ENCODE measurements at places on chromosomes 13 and 19.

- no peak for DNase-seq
Observed at GRCh38 chr13:44622261-44622660, 46.1 kb upstream of the TSC22D1 start.

- no peak for DNase-seq
Observed at GRCh38 chr13:59330764-59331163, 833.0 kb downstream of the DIAPH3 start.

GRCh38 chr19:42324655-42325307 lies 654 bp upstream of the MEGF8 start:
- no peak for DNase-seq

DNA sequence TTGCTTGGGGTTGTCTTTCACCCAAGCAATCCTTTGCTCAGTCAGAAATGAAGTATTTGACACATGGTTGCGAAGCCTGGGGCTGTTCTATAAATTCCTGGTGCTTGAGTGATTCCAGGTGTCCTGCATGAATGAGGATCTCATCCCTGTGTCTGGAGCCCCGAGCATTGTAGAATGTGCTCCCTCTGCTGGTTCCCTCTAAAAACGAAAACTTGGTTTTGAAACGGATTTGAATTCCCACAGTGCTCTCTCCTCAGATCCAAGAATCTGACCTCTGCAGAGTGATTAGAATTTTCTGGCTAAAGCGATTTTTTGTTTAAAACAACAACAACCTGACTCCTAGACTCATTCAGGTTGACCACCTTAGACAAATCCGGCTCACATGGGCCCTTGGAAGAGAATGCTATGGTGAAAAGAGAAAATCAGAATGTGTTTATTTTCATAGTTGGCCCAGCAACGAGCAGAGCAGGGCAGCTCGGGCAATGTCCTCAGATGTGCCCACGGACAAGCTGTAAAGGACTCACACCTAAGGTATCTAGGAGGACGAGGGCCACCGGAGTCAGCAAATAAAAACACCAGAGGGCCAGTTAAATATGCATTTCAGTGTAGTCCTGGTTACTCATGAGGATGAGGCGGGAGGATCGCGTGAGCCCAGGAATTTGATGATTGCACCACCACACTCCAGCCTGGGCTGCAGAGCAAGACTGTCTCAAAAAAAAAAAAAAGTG lies 8.7 kb upstream of the ATP12A start:
- DNase-seq, result no peak

DNA sequence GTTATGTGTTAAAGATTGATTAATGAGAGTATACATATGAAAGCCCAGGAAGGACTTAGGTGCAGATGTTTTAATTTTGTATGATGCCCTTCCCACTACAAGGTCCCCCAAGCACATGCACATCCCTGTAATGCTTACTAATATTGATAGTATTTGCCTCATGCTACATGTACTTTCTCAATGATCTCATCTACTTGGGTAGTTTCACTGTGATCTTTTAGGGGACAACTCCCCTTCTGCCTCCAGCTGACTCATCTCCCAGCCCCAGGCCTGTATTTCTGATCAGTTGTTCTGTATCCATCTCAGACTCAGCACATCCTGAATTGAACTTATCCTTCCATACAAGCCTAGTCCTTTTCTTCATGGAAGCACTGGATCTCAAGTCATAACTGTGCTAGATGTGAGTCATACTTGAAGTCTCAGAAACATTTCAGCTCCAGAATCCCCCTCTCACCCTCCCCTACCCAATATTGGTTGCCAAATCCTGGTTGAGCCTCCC lies 49.4 kb upstream of the INTS6 start:
- no peak for DNase-seq

DNA sequence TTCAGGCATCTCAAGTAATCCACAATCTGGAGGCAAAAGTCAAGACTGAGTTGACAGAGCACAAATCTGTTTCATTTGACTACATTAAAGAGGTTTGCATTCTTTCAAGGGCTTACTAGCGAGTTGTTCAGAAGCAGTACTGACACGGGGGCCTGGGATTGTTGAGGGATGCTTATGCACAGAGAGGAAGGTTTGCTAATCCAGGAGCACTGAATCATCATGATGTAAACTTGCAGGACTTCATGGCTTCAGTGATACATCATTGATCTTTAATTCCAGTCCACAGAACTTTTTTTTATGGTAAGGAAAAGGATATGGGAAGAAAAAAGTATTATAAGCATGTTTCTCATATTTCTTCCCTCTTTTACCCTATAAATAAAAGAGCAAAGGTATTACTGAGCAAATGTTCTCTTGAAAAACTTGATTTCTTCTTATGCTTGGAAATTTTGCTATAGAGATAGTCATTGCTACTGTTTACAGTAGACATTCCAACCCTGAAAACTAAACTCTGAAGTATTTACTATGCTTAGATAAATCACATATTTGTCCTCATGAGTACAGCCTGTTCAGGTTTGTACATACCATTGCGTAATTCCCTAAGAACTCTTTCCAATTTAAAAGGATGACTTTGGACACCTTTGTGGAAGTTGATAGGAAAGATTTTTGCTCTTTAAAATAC lies 65.8 kb upstream of the KPNA3 start:
- no peak for DNase-seq

- no peak for DNase-seq
Observed at GRCh38 chr19:1018393-1018792, 2.5 kb downstream of the TMEM259 start.

GRCh38 chr19:39174558-39175544 lies 21.9 kb upstream of the NCCRP1 start:
- no peak for DNase-seq

GRCh38 chr13:50144246-50145160 lies 129.3 kb downstream of the KCNRG start:
- DNase-seq, result no peak

- DNase-seq, result no peak
Observed at GRCh38 chr19:44525721-44526430, 3.6 kb downstream of the CEACAM20 start.

GRCh38 chr19:5805462-5806132 lies 730 bp downstream of the NRTN start:
- DNase-seq, result no peak

GRCh38 chr13:73816702-73817101 lies 317.5 kb downstream of the KLF12 start:
- no peak for DNase-seq

DNA sequence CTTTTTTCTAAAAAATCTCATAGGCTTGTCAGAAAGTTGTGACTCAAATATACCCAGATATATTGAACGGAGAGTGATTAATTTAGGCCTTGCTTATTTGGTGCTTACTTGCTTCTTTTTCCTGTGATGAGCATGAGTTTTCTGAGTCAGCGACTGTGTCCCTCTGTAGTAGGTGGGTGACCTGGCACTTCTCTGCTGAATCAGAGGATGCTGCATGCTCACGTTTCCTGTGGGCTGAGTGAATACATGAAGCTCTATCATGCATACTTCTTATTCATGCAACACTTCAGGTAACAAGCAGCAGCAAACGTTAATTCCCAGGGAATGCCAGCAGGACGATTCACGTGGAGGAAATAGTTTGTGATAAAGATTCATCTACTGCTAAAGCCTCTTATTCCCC lies 245.0 kb downstream of the KLF5 start:
- no peak for DNase-seq

DNA sequence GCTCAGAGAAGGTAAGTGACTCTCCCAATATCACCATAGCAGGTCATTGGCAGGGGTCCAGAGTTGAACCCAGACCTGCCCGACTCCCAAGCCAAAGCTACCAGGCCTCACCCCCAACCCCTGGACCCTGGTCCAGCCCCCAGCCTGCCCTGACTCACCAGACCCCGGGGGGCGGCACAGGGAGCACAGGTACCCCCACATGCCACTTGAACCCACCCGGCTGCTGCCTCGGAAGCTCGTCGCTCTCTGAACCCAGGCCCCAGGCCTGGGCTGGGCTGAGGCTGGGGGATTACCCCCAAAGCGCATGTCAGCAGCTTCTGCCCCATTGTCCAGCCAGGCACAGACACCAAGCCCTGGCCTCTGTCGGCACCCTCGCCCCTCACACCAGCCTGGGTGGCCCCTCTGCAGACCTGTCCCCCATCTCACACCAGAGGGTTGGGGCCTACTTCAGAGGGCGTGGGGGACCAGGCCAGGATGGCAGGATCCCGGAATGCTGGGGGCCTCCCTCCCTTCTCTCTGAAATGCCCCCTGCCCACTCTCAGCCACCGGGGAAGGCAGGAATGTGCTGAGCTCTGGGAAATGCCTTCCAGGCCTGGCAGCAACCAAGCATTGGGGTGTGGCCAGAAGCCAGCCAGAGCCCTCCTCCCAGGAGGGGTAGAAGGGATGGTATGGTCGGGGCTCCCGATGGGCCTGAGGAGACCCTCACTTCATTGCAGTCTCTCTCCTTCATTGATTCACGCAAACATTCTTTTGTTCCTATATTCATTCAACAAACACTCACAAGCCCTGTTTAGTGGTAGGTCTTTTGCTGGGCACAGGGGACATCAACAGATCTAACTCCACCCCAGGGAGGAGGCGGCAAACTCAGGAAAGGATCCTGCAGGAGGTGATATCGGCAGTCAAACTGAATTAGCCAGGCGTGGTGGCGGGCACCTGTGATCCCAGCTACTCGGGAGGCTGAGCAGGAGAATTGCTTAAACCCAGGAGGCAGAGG lies 1.7 kb upstream of the PRX start:
- DNase-seq, result peak; percentile 43

GRCh38 chr13:104461049-104461448 lies 1394.8 kb upstream of the SLC10A2 start:
- DNase-seq, result no peak

GRCh38 chr13:113491982-113492381 lies 1.5 kb upstream of the DCUN1D2 start:
- DNase-seq, result no peak

- peak; percentile 89 for DNase-seq
Observed at GRCh38 chr13:40401911-40402776, 264.3 kb downstream of the FOXO1 start.

DNA sequence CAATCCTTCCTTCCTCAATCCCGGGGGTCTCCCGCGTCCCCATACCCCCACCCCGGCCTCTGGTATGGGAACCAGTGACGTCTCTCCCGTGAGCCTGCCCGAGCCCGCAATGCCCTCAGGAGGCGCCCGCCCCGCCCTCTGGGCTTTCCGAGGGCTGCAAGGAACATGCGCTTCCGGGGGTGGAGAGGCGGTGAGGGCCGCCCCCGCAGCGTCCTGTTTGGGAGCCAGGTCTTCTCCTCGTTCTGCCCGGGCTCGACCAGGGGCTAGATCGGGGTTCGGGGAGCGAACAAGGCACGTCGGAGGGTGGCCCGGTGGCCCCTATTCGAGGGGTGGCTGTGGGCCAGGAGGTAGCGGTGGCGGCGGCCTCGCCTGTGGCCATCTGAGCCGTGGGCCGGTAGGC lies 6.6 kb upstream of the TEX101 start:
- no peak for DNase-seq

DNA sequence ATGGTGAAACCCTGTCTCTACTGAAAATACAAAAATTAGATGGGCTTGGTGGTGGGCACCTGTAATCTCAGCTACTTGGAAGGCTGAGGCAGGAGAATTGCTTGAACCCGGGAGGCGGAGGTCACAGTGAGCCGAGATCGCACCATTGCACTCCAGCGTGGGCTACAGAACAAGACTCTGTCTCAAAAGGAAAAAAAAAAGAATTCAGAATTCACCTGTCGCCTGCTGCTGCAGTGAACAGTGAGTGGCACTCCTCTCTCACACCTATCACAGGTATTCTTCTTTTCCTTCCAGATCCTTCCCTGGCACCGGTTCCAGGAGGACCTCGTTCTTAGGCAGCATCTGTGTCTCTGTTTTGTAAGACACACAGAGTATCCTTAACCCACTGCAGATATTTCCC lies 5.8 kb upstream of the MVB12A start:
- no peak for DNase-seq

GRCh38 chr19:53844849-53845246 lies 20.7 kb upstream of the NLRP12 start:
- no peak for DNase-seq

DNA sequence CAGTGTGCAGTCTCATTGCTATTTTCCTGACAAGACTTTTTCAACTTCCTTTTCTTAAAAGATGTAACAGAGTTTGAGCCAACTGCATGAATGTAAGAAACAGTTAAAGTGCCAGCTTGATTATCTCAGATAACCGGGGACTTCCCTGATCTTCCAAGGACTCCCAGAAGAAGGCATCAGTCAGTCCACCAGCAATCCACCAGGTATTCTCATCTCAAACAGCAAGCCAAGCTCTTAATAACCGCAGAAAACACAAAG lies 350.1 kb downstream of the LIG4 start:
- DNase-seq, result no peak

DNA sequence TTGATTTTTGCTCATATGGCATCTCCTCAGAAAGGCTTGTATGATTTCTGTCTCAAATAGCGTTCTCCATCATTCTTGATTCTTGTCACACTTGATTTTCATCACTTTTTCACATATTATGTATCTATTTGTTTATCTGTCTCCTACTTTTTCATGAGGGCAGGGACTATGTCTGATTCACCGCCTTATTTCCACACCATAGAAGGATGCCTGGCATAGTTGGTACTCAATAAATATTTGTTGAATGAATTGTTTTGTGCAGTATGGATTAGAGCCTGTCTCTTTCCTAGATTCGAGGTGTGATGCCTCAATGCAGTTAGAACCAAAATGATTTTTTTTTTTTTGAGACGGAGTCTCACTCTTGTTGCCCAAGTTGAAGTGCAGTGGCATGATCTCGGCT lies 12.1 kb downstream of the SAE1 start:
- DNase-seq, result no peak

DNA sequence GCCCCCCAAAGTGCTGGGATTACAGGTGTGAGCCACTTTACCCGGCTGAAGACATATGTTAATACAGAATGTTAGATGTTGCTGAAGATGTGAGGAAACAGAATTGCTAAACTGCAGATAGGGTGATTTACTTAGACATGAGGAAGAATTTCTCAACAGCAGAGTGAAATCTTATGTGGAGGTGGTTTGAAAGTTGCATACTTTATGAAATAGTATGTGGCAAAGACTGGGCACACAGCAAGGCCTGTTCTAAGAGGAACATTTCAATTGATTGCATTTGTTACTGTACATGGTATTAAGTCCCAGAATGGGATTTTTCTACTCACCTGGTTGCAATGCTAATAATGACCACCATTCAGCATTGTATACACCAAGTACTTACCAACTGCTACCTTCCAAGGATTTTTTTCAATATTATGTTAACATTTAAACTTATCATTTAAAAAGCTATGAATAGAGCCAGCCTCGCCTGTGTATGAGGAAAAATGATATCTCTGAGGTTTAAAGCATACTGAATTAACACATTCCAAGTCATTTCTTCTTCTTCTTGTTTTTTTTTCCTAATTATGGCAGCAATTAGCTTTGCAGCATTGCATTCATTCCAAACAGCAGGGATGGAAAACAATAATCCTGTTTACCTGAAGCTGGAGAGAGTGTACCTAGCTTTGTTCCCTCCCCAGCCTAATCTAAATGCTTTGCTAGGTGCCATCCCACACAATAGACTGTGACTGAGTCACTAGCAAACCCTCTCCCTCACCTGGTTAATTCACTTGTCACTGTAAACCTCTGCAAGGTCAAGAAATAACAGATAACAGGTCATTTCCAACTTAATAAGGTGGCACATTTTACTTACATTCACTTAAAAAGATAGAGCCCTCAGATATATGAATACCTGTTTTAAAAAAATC lies 19.4 kb upstream of the KLF5 start:
- DNase-seq, result no peak

- DNase-seq, result no peak
Observed at GRCh38 chr13:51663973-51664957, 80.0 kb downstream of the WDFY2 start.
